Stimulated activated naive B cell treated with anti-CD40 and anti-IgM and Interleukin-4, amounts not matched to agents 10 μg/mL and 1 μg/mL and 100 μg/mL, for 72 hours (primary cell): ENCODE measurements at places on chromosomes 11 and 22.

DNA sequence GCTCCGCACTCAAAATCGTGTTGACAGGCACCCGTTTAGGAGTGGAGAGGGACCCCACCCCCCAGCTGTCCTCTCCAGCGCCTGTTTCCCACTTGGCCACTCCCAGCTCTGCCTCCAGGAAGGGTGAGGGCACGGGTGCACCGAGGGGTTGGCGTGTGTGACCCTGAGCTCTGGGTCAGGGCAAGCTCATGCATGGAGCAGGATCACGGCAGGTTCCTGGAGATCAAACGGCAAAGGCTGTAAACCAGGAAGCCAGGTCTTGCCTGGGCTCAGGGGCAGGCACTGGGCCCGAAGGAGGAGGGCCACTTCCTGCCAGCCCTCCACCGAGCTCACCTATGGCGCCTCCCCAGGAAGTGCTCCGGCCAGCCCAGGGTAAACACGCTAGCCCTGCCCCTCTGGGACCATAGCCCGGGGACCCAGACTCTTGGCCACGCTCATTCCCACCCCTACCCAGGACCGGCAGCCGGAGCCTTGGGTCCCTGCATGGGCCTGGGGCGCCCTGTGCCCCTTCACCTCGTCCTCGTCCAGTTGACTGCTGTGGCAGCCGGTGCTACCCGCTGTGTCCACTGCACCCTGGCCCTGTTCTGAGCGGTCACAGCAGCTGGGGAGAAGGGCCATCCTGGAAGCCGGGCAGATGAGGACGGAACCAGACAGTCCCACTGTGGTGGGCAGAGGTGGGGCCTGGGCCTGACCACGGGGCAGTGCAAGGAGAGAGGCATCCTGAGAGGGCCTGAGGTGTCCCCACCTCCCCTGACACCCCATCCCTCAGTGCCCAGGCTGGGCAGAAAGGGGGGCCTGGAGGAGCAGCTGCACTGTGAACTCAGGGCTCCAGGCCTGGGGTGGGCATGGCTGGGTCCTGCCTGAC lies 1.0 kb upstream of the EPS8L2 start:
- DNase-seq = no peak

GRCh38 chr11:74694136-74694930 lies 36.9 kb downstream of the CHRDL2 start:
- DNase-seq = no peak

GRCh38 chr11:134558916-134559601 lies 147.0 kb upstream of the B3GAT1 start:
- DNase-seq = no peak

- peak; percentile 46 for DNase-seq
Observed at GRCh38 chr22:22787786-22788459, 99.7 kb upstream of the IGLL5 start.

DNA sequence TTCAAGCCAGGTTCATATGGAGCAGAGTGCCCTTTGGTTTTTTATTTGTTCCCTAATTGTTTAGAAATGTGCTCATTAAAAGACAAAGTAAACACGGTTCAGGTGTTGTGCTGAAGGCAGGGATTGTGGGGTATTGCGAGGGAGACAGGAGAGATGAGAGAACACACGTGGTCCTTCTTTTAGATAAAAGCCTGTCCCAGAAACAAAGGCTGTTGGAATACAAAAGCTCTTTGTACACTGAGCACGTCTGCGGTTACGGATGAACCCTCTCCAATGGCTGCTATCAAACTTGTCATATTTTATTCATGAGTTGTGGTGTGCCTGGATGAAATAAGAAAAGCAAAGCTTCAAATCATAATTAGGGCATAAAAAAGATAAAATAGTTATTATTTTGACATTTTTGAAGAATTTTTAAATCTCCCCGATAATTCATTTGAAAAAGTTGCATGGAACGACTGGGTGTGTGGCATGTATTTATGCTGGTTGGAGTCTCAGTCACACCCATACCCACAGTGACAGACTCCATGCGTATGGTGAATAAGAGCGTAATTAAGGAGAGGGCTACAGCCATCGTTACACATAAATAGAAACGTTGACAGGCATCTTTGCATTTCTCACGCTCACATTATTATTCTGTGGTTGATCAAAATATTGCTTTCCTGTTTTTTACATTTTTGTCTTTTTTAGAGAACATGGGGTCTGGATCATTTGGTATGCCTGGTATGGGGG lies 92.9 kb downstream of the NELL1 start:
- DNase-seq = no peak

DNA sequence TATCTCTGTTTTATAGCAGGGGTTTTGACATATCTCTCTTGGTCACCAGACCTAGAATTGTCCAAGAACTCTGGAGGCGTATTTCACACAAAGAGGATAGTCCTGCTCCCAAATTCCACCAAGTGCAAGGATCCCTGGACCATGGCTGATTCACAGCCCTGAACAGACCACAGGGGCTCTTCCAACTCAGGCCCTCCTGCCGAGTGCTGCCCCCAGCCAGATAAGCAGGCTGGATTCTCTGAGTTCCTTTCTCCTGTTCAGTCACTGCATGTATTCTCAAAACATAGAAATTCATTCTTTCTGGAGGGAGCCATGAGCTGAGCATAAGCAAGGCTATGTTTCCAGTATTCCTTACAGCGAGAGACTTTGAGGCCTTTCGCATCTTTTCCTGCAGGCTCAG lies 13.4 kb upstream of the PLEKHB1 start:
- no peak for DNase-seq

DNA sequence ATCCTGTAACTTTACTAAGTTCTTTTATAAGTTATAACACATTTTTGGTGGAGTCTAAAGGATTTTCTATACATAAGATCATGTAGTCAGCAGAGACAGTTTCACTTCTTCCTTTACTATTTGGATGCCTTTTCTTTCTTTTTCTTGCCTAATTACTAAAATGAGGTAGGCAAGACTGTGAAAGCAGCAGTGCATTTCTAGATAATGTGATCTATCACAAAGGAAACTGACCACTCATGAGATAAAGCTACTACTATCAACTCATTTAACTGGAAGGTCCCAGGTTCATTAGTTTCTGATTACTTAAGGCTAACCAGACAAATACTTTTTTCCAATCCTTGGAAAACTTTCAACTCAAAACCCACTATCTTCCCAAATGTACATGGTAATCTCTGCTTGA lies 196.2 kb upstream of the E2F8 start:
- no peak for DNase-seq
